Activated CD4-positive, alpha-beta T cell treated with anti-CD3 and anti-CD28 coated beads, Interleukin-2, amount 10 ng/mL, durations not matched to agents 24 days and 14 days (primary cell): ENCODE measurements at places on chromosomes 4 and X. TPM values are rescaled to one million over a fixed set of nuclear protein-coding genes. Genes with fewer than 3 reads are reported as not detected.

Gene HSFX1
- 0.50 and 0.58 TPM in 2 replicates for total RNA-seq

Gene TDO2
- not detected in 2 replicates for total RNA-seq

Gene UGT2B10
- not detected in 2 replicates for total RNA-seq

Gene TRAM1L1
- total RNA-seq, result not detected in 2 replicates

Gene GABRQ
- total RNA-seq, result 0.05 TPM in 1 of 2 replicates, not detected in the other

Gene RRH
- total RNA-seq, result not detected in 2 replicates

Gene CYBB
- total RNA-seq, result not detected in 2 replicates

Gene AR
- total RNA-seq, result 0.05 TPM in 1 of 2 replicates, not detected in the other

Gene IL21
- total RNA-seq, result 93.8 and 95.3 TPM in 2 replicates

Gene SMIM10
- 0.65 and 0.88 TPM in 2 replicates for total RNA-seq

Gene PLAC8
- 41.2 and 41.4 TPM in 2 replicates for total RNA-seq

Gene PARM1
- not detected in 2 replicates for total RNA-seq

Gene SRPX2
- total RNA-seq, result not detected in 2 replicates

Gene PDZD4
- total RNA-seq, result 0.26 and 0.58 TPM in 2 replicates

Gene RHOXF1
- not detected in 2 replicates for total RNA-seq

Gene CENPE
- 24.6 and 29.8 TPM in 2 replicates for total RNA-seq

Gene GRID2
- not detected in 2 replicates for total RNA-seq

Gene TMEM271
- total RNA-seq, result not detected in 2 replicates

Gene CCDC160
- total RNA-seq, result not detected in 2 replicates

Gene TRIM75
- not detected in 2 replicates for total RNA-seq

Gene GPC3
- 0.21 and 0.40 TPM in 2 replicates for total RNA-seq

Gene DMRTC1B
- total RNA-seq, result not detected in 2 replicates

Gene MAGEA3
- not detected in 2 replicates for total RNA-seq

Gene STARD8
- total RNA-seq, result 2.5 and 3.3 TPM in 2 replicates

Gene SASH3
- 115 and 116 TPM in 2 replicates for total RNA-seq

Gene NKX1-1
- not detected in 2 replicates for total RNA-seq

Gene POF1B
- total RNA-seq, result 0.07 TPM in 1 of 2 replicates, not detected in the other
